K562 (cell line): ENCODE measurements at places on chromosomes 1 and 21. TPM values are rescaled to one million over a fixed set of nuclear protein-coding genes. Genes with fewer than 3 reads are reported as not detected.

Gene SIPA1L2
- total RNA-seq: 0.07 and 0.22 TPM in 2 replicates

Gene ESRRG
- not detected in 2 replicates for total RNA-seq

GRCh38 chr1:185156288-185156853 lies 382 bp downstream of the TRMT1L start:
- DNase-seq: peak; percentile 49

- DNase-seq: no peak
These were observed 121.6 kb downstream of the PTBP2 start for GRCh38 chr1:96843196-96843595.

DNA sequence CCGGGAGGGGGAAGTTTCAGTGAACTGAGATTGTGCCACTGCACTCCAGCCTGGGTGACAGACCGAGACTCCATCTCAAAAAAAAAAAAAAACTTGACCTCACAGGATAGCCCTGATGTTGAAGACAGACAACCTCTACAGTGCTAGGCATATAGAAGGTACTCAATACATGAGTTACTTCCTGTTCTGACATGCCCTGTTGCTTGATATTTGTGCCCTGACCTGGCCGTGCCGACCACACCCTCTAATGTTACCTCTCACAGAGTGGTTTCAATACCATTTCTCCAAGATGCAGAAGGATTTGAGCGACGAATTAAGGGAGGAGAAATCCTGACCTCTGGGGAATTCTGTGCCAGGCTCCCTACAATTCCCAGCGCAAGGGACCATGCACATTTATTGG lies 5.2 kb downstream of the PTAFR start:
- no peak for DNase-seq

GRCh38 chr1:170145770-170146676 lies at the start of gene NTMT2:
TSS of gene NTMT2 (plus strand) at chr1:170145959. CDS start at chr1:170146108, 149 bp downstream.
- no peak for DNase-seq

GRCh38 chr1:160520582-160520981 lies 2.5 kb downstream of the SLAMF6 start:
- no peak for DNase-seq

Gene PKNOX1
- 11.7 and 14.9 TPM in 2 replicates for total RNA-seq

Gene RRP1
- total RNA-seq: 89.1 and 105 TPM in 2 replicates

- no peak for DNase-seq
These were observed 85.8 kb downstream of the NIBAN1 start for GRCh38 chr1:184888505-184888904.

- DNase-seq: no peak
These were observed 4.6 kb downstream of the CTPS1 start for GRCh38 chr1:40984066-40984465.

- DNase-seq: no peak
These were observed 27.2 kb downstream of the ECE1 start for GRCh38 chr1:21263052-21263429.

- DNase-seq: no peak
These were observed 7.1 kb downstream of the DENND1B start for GRCh38 chr1:197768014-197768805.

DNA sequence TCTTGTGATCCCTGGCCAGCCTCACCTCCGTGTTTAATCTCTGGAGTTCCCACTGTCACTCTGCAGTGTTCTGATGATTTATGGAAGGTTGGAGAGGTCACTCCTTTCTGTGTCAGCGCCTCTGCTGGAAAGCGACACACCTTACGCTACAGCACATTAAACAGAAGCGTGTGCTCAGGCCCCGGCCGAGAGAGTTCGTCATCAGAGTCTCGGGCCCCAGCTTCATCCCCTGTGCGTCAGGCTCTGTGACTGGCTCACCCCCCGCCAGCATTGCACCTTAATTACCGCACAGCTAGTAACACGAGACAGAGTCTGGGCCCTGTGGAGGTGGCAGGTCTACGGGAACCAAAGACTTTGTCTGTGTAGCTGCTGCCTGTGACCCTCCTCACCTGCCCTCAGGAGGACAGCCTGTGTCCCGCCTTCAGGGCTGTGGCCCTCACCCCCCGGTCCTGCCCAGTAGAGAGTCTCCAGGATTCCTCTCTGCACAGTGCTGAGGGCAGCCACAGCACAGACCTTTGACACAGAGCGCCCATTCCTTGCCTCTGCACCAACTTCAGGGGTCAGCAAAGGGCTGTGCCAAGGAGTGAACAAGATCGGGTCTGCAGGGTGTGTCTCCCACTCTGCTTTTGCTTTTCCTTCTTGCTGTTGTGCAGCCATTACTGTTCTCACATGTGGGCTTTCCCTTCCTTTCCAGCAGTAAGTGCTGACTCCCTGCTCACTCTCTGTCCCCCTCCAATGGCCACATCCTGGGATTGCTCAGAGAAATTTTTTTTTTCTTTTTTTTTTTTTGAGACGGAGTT lies 157.6 kb downstream of the PGBD5 start:
- DNase-seq: peak; percentile 62

Gene KLF17
- total RNA-seq: not detected in 2 replicates

DNA sequence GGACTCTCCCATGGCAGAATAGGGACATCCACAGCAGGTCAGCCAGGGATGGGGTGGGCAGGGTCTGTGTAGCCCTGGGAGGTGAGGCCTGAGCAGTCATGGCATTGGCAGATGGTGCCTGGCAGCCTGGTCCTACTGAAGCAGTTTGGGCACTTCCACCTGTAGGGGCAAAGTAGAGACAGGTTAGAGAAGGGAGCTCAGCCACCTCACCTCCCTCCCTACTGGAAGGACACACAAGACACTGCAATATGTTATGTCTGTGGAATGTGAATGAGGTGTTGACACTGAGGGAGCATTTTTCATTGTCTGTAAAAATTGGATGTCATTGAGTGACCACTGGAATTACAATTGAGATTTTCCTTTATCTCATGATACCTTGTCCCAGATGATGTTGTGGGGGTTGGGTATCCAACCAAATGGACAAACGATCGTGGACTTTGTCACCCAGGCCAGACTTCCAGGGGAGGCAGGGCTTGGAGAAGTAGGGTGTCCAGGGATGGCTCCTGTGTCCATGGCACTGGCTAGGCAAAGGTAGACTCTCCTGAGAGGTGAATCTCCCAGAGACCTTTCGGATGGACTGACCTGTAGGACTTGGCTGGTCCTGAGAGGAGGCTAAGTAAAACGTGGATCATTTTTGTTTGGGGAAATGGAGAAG lies 9.7 kb downstream of the SHISA4 start:
- no peak for DNase-seq

DNA sequence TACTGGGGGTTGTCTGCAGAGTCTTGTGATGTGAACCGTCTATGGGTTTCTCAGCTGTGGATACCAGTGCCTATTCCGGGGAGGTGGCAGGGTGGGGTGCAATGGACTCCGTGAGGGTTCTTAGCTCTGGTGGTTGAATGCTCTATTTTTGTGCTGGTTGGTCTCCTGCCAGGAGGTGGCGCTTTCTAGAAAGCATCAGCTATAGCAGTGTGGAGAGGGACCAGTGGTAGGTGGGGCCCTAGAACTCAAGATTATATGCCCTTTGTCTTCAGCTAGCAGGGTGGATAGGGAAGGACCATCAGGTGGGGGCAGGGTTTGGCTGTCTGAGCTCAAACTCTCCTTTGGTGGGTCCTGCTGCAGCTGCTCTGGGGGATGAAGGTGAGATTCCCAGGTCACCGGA lies 127.3 kb upstream of the PLD5 start:
- DNase-seq: no peak

DNA sequence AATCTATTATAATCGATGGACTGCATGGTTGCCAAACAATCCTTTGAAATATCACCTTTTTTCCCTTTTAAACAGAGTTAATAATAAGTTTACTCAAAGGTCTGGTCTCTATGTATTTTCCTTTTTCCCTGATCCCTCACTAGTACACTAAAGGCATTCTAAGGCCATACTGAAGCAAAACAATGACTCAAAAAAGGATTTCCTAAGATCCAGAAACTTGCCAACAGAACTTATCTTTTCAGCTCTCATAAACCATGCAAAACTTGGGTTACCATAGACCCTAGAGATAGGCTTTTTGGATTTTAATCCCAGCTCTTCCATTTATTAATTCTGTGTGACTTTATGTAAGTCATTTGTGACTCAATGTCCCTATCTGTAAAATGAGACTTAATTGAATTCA lies 77.1 kb downstream of the IFI44 start:
- no peak for DNase-seq

DNA sequence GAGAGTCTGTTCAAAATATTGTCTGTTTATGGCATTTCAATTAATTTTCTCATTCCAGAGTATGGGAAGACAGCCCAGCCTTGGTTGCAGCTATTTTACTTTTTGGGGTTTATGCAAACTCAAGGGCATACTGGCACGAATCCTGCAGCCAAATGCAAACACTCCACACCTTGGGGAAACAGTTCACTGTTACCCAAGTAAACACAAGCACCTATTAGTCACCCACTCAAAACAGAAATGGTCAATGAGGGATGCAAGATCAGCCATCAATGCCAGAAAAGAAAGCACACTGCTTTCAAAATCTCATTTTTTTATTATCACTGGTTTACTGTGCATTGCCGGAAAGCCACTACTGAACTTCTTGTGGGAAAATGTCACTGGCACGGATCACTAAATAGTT lies 170.6 kb downstream of the RUNX1 start:
- no peak for DNase-seq

Gene METTL18
- total RNA-seq: 9.9 and 11.7 TPM in 2 replicates

GRCh38 chr21:15751546-15751945 lies 21.8 kb downstream of the USP25 start:
- no peak for DNase-seq

DNA sequence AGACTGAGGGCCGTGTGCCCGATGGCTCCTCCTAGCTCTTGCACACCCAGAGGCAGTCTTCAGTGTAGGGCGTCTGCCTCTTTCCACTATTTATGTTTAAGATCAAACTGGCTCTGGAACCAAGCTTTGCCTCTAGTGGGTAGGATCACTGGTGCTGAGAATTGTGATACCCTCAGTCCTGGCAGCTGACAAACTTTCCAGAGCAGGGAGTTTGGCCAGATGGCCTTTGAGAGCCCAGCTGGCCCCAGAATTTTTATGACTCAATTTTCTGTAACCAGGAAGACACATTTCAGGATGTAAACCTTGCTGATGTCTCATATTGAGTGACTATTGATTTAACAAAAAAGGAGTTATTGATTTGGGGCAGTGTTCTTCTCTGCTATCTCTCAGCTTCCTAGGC lies 6.7 kb downstream of the COQ8A start:
- DNase-seq: no peak

Gene C1QB
- total RNA-seq: 0.51 and 0.55 TPM in 2 replicates

Gene GJA8
- not detected in 2 replicates for total RNA-seq

Gene KIAA0319L
- 32.7 and 33.2 TPM in 2 replicates for total RNA-seq

Gene CHD5
- 0.09 and 0.16 TPM in 2 replicates for total RNA-seq

- DNase-seq: no peak
These were observed 277.0 kb downstream of the MRPL39 start for GRCh38 chr21:25330266-25330665.

GRCh38 chr1:193589597-193590040 lies 403.2 kb upstream of the B3GALT2 start:
- DNase-seq: no peak

GRCh38 chr1:89104687-89105086 lies 21.2 kb downstream of the GBP2 start:
- DNase-seq: peak; percentile 12

Gene SELENBP1
- 41.9 and 42.9 TPM in 2 replicates for total RNA-seq

- no peak for DNase-seq
These were observed 142.3 kb downstream of the DNM3 start for GRCh38 chr1:171983584-171983983.

Gene CASZ1
- total RNA-seq: 2.4 and 2.8 TPM in 2 replicates

Gene TTLL10
- not detected in 2 replicates for total RNA-seq

- DNase-seq: no peak
These were observed 56.6 kb upstream of the C1orf21 start for GRCh38 chr1:184329962-184330868.

Gene S100A16
- total RNA-seq: 3.2 and 4.3 TPM in 2 replicates

GRCh38 chr1:112544751-112545150 lies 36.0 kb downstream of the WNT2B start:
- no peak for DNase-seq
